Fibroblast of skin of scalp (primary cell): ENCODE measurements at places on chromosomes 11 and 22.

- peak; percentile 62 for DNase-seq
These were observed 640.2 kb upstream of the LUZP2 start for GRCh38 chr11:23856654-23857053.

- DNase-seq = no peak
These were observed 10.8 kb upstream of the TCF20 start for GRCh38 chr22:42281284-42281683.

DNA sequence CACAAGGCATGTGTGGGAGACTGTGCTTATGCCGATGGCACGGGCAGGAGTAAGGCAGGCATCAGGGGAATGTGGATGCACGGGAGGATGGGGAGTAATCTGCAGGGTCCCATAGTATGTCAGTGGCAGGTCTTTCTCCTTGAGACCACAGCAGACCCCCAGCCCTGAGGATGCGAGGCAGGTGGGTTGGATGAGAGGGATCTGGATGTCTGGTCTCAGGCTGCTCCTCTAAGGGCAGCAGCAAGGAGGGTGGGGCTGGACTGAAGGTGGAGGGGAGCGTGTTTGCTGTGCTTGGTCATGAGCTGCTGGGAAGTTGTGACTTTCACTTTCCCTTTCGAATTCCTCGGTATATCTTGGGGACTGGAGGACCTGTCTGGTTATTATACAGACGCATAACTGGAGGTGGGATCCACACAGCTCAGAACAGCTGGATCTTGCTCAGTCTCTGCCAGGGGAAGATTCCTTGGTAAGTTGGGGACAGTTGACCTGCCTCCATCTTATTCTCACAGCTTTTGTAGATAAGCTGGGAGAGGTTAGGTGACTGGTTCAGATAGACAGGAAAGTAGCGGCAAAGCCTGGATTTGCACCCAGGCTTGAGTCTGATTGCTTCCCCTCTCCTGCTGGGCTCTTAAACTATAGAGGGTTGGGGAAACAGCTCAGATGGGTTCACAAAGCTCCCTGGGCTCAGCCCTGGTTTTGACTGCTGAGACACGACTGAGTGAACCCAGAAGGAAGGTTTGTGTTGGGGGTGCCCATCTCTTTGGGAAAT, at the start of gene APOL1:
Gene APOL1 (plus strand): TSS at position 380 of the 769 bp plus-strand sequence. CDS start 1,823 bp downstream, outside the sequence.
- no peak for DNase-seq

DNA sequence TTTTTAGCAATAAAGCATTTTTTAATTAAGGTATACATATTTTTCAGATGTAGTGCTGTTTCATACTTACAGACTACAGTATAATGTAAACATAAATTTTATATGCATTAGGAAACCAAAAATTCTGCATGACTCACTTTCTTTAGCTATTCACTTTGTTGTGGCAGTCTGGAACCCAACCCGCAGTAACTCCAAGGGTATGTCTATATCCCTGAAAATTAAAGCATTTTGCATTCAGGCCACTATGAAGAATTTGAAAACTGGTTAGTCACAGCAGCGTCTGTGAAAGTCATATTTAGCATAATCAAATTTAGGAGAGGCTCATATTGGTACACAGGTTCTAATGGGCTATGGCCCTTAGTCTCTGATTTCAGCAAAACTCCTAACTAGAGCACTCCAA, 46.8 kb downstream of the BBOX1 start:
- DNase-seq = peak; percentile 92

- DNase-seq = no peak
These were observed 600.1 kb downstream of the INSC start for GRCh38 chr11:15714641-15715399.

- DNase-seq = no peak
These were observed 521.8 kb downstream of the MIAT start for GRCh38 chr22:27179161-27179560.

- peak; percentile 22 for DNase-seq
These were observed 109.6 kb downstream of the SGSM3 start for GRCh38 chr22:40479887-40480538.

DNA sequence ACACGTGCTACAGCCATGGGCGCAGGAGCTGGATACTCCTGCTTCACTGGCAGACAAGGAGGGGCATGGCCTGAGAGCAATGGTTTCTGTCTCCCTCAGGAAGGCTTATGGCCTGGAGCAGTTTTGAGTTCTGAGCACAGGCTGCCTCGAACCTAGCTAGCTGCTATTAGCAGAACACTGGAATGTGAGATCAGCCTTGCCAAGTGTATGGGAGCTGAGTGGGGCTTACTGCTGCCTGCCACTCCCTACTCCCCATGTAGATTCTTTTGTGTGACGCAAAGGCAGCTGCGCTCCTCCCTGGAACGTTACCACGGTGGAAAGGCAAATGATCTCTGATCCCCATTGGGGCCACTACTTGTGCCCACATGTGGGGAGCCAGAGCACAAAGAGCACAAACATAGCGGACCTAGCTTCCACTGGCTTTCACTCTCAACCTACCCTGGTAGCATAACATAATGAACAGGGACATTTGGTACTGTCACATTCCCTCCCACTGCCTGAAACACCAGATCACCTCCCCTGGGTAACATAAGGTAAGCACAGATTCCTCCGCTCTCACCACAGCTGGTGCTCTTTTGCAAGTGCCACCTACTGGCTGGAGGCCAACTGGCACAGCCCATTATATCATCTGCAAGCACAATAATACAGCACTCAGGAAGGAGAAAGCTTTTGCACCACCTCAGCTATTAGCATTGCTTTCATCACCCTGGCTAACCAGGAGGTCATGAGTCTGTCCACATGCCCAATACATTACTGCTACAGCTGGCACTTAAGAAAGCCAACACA, 84.6 kb upstream of the GUCY1A2 start:
- no peak for DNase-seq

DNA sequence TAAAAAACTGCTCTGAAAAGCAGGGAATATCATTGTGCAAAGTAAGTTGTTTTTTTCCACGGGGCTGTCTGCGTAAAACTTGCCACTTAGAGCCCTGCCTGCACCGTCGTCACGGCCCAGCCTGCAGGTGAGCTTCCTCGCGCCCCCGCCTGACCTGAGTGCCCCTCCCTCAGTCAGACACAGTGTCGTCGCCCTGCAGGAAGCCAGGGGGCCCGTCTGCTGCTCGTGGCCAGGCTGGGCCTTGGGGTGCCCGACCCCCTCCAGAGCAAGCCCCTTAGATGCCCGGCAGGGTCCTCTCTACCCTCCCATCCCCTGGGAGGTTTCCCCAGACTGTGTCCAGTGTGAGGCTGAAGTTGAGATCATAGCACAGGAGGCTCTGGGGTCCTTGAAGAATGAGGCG, 31.6 kb downstream of the SBF1 start:
- no peak for DNase-seq

DNA sequence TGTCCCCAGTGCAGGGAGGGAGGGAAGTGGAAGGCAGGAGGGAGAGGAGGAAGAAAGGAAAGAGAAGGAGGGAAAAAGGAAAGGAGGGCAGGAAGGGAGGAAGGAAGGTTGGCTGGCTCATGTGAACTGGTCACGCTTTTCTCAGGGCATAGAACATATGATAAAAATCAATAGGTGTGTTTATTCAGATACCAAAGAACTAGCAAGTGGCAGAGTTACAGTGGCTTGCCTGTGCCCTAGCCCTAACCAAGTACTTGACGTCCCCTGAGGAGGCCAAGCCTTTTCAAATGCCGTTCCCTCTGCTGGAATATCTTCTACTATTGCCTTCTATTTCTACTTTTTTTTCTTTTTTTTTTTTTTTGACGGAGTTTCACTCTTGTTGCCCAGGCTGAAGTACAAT, 33.5 kb downstream of the CHRDL2 start:
- DNase-seq = no peak

GRCh38 chr11:111069066-111069465, 176.5 kb upstream of the POU2AF2 start:
- peak; percentile 35 for DNase-seq

GRCh38 chr11:128232588-128232987, 354.8 kb downstream of the ETS1 start:
- no peak for DNase-seq

GRCh38 chr22:45290410-45290936, 5.7 kb downstream of the UPK3A start:
- DNase-seq = peak; percentile 91

GRCh38 chr11:73914284-73914683, 36.5 kb upstream of the DNAJB13 start:
- DNase-seq = no peak

GRCh38 chr11:21472261-21472660, 720.6 kb upstream of the ANO5 start:
- DNase-seq = no peak

DNA sequence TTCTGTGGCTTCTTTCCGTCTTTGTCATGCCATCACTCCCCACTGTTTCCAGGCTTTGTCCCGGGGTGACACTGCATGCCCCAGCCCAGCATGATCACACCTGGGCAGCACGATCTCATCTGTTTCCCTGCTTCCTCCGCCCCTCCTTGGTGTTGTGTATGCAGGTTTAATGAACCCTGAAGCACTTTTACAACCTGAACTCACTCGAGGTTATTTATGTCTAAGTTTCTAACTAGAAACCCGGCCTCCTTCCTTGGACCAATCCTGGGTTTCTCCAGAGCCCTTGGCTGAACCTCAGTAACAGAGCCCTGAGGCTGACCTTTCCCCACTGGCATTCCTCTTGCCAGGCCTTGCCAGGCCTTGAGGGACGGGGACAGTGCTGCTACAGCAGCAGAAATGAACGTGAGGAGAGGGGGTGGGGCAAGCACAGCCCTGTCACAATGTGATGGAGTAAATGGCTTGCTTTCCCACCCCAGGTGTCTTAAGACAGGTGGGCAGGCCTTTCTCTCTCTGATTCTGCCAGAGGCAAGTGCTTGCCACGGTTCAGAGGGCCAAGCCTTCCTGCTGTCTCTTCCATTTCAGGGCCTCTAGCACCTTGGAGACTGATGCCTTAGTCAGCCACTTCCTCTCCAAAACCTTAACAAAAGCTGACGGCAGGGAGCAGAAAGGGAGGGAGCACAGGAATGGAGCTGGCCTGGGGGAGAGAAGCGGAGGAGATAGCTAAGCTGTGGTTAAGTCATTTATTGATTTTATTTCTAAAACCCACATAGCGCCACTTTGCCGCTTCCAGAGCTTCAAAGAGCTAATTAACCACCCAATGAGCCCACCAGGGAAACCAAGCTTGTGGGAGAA, 3.1 kb upstream of the PYGM start:
- DNase-seq = peak; percentile 54

DNA sequence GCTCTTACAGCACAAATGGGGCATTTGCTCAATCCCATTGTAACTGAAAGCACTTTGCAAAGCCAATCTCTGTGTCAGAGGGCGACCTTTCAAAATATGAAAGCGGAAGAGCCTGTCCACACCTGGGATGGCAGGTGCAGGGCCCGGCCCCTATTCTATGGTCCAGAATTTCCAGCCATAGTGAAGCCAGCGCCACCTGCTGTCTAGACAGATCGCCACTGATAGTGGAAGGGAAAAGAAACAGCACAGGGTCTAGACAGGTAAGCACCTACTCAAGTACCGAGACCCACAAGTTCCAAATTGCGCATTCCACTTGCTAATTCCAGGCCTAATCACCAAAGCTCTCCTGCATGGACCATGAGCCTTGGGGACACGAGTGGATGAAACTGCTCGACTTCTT, 141.4 kb downstream of the NTM start:
- peak; percentile 12 for DNase-seq

- DNase-seq = peak; percentile 7
These were observed 1.5 kb downstream of the MAP6 start for GRCh38 chr11:75667255-75667830.

- DNase-seq = no peak
These were observed 284.8 kb downstream of the TENM4 start for GRCh38 chr11:79156031-79156430.

- DNase-seq = peak; percentile 40
These were observed 64.2 kb downstream of the MED15 start for GRCh38 chr22:20571531-20572007.

- no peak for DNase-seq
These were observed 421.3 kb upstream of the NARS2 start for GRCh38 chr11:78996007-78996406.

GRCh38 chr11:83557653-83558052, 271.5 kb upstream of the CCDC90B start:
- DNase-seq = no peak

- no peak for DNase-seq
These were observed 29.7 kb downstream of the POU2AF3 start for GRCh38 chr11:111327908-111328624.

DNA sequence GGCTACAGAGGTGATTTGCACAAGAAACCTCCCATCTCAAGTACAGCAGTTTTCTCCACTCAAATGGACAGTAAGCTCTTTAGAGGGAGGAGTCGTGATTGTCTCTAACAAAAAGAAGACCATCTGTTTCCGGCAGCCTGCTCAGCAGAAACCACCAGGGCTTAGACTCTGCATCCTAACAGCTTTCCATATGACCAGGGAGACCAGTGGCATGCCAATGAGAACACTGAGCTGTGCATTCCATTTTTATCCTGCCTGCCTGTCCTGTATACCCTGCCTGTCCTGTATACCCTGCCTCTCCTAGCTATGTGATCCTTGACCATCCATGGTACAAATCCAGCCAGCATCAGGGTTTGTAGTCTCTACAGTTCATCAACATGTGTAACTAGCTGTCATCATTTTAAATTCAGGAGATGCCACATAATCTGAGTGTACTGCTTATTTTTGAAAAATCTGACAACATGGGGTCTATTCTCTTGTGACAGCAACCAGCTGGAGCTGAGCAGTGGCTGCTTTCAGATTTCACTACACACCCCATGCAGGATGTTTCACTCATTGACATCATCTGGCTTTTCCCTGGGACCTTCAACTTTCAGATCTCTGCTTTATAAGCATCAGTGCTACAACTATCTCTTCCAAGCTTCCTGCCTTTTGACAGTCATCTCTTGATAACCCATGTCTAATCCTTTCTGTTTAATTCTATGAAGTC, 50.5 kb upstream of the POU2AF2 start:
- peak; percentile 23 for DNase-seq

DNA sequence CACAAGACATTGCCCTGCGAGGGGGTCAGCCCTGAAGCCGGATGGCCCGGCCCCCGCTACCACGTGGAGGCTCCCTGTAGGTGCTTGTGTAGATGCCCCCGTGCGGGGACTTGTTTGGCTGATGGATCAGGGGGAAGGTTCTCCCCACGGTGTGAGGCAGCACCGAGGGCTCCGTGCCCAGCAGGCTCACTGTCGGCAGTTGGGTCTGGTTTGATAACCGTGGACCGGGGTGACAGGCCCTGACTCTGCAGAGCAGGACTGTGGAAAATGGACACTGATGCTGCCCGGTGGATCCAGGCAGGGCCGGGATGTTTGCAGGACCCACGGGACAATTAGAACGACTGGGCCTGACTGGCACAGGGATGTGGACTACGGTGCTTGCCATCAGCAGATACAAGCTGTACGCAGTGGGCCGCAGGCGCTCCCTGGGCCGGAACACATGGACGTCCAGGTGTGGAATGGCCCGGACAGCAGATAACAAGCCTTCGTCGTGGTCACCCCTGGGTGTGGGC, 19.0 kb downstream of the KCNQ1 start:
- no peak for DNase-seq
